ENCODE measurements at places on chromosomes 12 and 14.

DNA sequence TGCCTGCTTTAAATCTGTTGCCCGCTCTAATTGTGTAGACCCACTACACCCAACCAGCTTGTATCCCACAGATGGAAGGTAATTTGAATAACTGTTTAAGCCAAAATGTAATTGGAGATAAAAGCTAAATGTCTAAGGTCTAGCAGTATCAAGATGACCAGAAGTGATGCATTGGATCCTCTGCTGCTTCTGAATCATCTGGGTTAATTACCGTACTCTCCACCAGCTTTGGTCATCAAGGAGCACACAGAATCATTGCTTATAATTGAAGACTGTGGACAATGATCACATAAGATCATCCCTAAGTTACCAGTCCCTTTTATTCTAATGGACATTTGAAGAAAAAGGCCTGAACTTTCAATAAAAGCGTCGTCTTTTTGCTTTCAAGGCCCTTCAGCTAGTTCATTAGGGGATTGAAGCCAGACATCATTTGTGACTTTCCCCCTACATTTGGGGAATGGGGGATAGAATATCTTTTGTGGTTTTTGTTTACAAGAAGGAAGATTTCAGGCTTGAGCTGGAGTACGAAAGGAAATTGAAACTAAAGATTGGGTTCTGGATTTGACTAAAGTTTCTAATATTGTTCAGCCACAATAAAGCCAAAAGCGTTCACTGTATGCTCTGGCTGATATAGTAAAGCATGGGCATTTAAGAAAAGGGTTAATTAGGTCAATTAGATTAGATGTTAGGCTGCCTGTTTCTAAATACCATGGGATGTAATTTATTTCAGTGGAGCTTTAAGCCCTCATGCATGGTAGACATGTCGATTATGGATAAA is 123.2 kb downstream of the CHST11 start:
- no peak for DNase-seq

- DNase-seq: no peak
These were observed 5.6 kb downstream of the TBX5 start for GRCh38 chr12:114400361-114400811.

- DNase-seq: no peak
These were observed 572.5 kb downstream of the DIO2 start for GRCh38 chr14:79638672-79639266.

DNA sequence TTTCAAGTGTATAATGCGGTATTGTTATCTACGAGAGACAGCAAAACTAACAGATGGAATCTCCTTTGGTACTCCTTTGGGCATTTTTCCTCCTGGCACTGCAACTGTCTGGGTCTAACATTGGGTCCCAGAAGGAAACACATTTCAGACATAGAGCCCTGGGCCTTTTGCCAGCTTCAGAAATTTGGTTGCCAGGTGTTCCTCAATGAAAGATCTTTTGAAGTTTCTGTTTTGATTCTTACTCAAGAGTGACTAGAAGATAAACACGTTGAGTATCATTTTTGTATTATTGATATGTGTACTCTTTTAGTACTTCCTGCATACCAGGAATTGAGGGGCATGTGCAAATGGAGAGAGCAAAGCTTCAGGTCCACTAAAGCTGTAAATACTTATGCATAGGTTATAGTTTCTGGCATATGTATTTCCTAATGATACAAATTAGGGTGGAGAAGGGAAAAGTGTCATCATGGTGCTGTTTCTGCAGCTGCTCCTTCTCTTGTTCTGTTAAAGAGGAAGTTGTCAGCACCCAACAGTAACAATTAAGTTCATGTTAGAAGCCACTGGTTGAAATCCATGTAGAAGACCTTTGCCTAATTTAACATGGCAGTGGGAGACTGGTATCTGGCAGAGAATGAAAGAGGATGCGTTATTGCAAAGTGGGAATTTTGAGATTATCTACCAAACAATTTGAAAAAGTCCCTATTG is 53.5 kb downstream of the SLC38A6 start:
- DNase-seq: no peak

GRCh38 chr14:30874120-30874998 is at the start of gene COCH:
TSS of gene COCH (plus strand) at chr14:30874559. CDS start at chr14:30874939, 380 bp downstream.
- peak; percentile 25 for DNase-seq

GRCh38 chr14:57848786-57849185 is 17.1 kb downstream of the SLC35F4 start:
- no peak for DNase-seq

- DNase-seq: no peak
These were observed 22.3 kb upstream of the GNS start for GRCh38 chr12:64781280-64782190.

- DNase-seq: no peak
These were observed 4.0 kb downstream of the KTN1 start for GRCh38 chr14:55583942-55584468.

DNA sequence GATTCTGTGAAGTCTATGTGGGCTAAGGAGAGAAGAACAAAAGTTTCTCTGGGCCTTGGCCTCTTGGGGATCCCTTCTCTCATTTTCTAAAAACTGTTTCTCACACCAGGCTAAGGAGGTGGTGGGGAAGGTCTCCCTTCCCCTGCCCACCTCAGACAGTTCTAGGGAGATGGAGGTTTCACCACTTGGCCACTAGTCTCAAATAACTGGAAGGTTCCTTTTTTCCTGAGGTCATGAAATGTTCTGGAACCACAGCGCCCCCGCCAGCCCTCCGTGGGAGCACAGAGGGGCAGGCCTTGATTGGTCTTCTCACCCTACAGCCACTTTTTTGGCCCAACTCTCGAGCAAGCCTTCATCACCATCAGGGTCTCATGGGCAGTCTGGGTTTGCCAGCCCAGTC is 12.6 kb downstream of the C12orf43 start:
- no peak for DNase-seq

DNA sequence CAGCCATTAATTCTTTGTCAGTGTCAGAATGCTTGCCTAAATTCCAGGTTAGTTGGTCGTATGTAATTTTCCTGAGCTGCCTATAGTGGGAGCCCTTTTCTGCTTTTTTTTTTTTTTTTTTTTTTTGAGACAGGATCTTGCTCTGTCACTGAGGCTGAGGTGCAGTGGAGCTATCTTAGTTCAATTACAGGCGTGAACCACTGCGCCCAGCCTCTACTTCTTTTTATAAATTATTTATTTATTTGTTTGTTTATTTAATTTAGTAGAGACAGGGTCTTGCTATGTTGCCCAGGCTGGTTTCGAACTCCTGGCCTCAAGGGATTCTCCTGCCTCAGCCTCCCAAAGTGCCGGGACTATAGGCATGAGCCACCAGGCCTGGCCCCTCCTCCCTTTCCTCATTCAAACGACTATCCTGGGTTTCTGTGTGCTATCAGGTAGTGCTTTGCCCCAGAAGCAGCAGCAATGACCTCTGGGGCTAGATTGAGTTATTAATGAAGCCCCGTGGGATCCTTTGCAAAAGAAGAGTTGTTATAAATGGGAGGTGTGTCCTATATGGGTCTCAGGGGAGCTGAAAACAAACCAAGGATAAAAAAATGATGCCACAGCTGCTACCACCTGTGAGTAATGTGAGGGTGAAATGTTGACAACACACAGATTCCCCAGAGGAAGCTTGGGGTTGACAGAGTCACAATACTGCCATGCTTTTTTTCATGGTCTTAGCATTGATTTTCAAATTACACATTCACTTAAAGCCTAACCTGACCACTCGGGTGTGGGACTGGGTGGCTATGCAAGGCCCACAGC is 34.6 kb upstream of the NFKBIA start:
- DNase-seq: no peak

- DNase-seq: no peak
These were observed 37.0 kb downstream of the BTG1 start for GRCh38 chr12:92108651-92109050.

- DNase-seq: no peak
These were observed 38.3 kb upstream of the LTA4H start for GRCh38 chr12:96073346-96074330.

Data from stimulated activated CD4-positive, alpha-beta T cell treated with anti-CD3 and anti-CD28 coated beads, TNF-alpha, amount 100 ng/mL, for 48 hours (primary cell).